ENCODE measurements at places on chromosomes 2 and 18.

DNA sequence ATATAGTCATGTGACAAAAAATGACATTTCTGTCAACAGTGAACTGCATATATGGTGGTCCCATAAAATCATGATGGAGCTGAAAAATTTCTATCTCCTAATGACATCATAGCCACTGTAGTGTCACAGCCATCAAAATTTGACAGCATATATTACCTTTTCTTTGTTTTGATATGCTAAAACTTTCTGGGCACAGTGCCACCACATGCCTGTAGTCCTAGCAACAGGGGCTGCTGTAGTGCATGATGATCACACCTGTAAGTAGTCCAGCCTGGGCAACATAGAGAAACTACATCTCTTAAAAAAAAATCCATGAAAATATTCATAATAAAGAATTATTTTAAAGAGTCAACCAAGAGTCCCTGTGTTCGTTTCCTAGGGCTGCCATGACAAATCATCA is 155.5 kb upstream of the SERTAD2 start:
- DNase-seq: no peak
- no peaks in the 10 kb centered on the region for H3K36me3 ChIP-seq
- no peak overlapping the region for H3K27ac ChIP-seq
- peaks cover 4% of the 10 kb centered on the region for H3K27me3 ChIP-seq
- no peak overlapping the region for H3K4me3 ChIP-seq

DNA sequence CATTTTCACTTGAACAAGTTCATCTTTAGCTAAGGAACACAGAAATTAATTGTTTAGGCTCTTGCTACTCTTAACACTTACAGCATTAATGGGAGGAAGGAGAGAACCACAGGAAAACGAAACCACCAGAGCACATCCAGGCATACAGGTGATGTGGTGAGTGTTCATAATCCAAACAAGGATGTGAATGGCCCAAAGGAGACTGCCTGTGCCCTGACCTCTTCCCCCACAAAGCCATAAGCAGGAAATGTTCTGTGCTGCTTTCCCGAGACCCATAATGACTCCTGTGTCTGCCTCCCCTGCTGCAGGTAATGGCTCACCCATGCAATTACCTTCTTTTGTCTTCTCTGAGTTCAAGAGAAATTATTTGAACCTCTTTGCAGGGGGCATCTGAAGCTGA is 295.9 kb upstream of the LINC00305 start:
- H3K36me3 ChIP-seq: no peaks in the 10 kb centered on the region
- no peak overlapping the region for H3K27ac ChIP-seq
- no peaks in the 10 kb centered on the region for H3K27me3 ChIP-seq
- no peak for DNase-seq
- no peak overlapping the region for H3K4me3 ChIP-seq
- peaks cover 4% of the 10 kb centered on the region for H3K4me1 ChIP-seq

GRCh38 chr2:241854342-241855244 is 4.1 kb downstream of the PDCD1 start:
- DNase-seq: no peak
- H3K4me1 ChIP-seq: peaks cover under 1% of the 10 kb centered on the region
- H3K27ac ChIP-seq: no peak overlapping the region
- no peaks in the 10 kb centered on the region for H3K36me3 ChIP-seq
- no peaks in the 10 kb centered on the region for H3K27me3 ChIP-seq

- DNase-seq: no peak
- peaks cover 22% of the 10 kb centered on the region for H3K36me3 ChIP-seq
- H3K4me3 ChIP-seq: no peak overlapping the region
- no peak overlapping the region for H3K27ac ChIP-seq
These were observed 9.1 kb downstream of the TMEM127 start for GRCh38 chr2:96256611-96257113.

DNA sequence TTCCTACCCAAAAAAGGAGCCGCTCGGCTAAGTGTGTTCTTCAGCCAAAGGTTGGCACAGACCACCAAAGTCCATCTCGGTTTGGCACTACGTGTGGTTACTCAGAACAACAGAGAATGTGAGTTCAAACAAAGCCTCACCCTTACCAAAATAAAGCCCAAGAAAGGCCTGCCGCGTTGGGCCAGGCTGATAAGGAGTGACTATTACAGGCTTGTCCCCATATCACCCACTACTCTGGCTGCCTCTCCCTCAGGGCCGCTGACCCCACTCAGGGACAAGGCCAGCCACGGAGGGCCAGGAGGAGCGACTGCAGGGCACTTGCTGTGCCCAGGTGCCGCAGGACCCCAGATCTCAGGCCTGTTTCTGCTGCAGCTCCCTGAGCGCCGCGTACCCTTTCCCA is 13.8 kb downstream of the HS1BP3 start:
- DNase-seq: no peak
- no peaks in the 10 kb centered on the region for H3K27me3 ChIP-seq
- no peak overlapping the region for H3K27ac ChIP-seq
- H3K4me1 ChIP-seq: peaks cover 17% of the 10 kb centered on the region
- H3K4me3 ChIP-seq: no peak overlapping the region
- H3K36me3 ChIP-seq: peaks cover 5% of the 10 kb centered on the region

DNA sequence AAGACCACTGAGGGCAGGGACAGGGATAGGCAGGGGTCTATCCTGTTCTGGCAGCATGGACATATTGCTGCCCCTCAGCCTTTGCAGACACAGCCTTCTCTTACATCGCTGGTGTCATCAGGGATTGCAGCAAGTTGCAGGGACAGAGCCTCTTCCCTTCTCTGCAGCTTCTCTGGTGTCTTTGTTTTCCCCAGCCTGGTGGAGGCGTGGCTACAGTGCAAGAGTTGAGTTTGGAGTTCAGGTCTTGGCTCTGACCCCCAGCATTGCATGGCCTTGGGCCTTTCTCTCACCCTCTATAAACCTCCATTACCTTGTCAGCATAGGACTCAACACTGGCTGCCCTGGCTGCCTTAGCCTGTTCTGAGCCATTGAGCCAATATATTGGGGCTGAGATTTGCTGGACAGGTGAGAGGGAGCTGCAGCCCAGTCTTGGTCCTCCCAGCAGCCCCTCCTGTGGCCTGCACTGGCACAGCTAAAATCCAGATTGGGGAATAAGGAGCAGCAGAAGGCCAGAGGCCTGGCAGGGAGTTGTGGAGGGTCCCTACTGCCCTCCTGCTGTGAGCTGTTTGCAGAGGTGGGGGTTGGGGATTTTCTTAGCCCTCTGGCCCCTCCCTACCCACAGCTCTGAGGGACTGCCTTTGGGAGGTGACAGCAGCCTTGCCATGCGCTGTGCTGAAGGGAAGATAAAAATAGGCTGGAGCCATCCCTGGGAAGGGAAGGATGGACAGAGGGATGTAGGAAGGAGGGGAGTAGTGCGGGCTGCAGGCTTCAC is 22.8 kb downstream of the EHD3 start:
- H3K36me3 ChIP-seq: peaks cover 4% of the 10 kb centered on the region
- DNase-seq: no peak
- H3K27me3 ChIP-seq: no peaks in the 10 kb centered on the region
- no peak overlapping the region for H3K4me3 ChIP-seq
- no peak overlapping the region for H3K27ac ChIP-seq

DNA sequence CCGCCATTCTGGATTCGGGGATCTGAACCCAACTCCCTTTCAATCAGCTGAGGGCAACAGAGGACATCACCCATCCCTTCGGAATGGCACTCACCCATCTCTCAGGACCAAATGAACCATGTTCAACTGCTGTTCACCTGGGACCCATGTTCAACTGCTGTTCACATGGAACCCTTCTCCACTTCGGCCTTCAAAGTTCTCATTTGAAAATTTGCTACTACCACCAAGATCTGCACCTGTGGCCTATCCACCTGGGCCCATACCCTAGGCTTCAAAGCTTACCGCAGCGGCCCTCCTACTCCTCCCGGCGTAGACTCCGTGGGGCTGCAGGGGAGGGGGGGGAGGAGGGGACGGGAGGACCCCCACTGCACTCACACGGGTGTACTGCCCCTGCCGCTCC is 119.2 kb upstream of the ANKRD30BL start:
- no peak overlapping the region for H3K4me3 ChIP-seq
- H3K36me3 ChIP-seq: no peaks in the 10 kb centered on the region
- H3K4me1 ChIP-seq: no peaks in the 10 kb centered on the region
- peaks cover 3% of the 10 kb centered on the region for H3K27me3 ChIP-seq
- DNase-seq: no peak
